Common myeloid progenitor, CD34-positive (primary cell): ENCODE measurements at places on chromosomes 6 and 20.

DNA sequence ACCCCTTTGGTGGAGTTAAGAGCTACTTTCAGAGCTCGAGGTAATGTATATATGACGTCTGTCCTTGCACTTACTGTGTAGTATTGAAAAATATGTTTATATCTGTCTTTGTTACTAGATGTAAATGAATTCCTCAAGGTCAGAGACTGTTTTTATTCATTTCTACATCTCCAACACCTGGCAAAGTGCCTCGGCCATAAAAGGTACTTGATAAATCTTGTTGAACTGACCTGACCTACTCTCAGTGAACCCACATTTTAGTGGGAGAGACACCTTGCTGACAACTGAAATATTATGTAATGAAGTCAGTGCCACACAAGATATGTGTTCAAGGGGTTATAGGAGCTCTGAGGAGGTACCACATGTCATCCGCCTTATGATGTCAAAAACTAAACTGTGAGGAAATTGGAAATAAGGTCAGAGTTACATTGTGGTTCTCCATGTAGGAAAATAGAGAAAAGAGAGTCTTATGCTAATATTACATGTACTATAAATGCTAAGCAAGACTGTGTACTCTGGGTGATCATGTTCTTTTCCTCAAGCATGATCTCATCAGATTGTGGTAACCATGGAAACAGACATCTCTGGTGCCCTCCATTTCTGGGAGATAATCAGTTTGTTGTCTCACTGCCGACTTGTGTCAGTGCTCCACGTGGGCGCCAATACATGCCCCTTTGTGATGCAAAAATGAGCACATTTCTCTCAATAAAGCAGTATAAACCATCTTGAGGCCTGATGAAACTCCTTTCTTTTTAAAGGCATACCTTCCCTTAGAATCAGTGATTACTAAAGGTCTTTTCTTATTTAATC, 5.7 kb upstream of the TMEM30A start:
- H3K36me3 ChIP-seq: no peaks in the 10 kb centered on the region
- no peaks in the 10 kb centered on the region for H3K27me3 ChIP-seq
- H3K27ac ChIP-seq: no peak overlapping the region
- H3K4me1 ChIP-seq: peaks cover 5% of the 10 kb centered on the region

DNA sequence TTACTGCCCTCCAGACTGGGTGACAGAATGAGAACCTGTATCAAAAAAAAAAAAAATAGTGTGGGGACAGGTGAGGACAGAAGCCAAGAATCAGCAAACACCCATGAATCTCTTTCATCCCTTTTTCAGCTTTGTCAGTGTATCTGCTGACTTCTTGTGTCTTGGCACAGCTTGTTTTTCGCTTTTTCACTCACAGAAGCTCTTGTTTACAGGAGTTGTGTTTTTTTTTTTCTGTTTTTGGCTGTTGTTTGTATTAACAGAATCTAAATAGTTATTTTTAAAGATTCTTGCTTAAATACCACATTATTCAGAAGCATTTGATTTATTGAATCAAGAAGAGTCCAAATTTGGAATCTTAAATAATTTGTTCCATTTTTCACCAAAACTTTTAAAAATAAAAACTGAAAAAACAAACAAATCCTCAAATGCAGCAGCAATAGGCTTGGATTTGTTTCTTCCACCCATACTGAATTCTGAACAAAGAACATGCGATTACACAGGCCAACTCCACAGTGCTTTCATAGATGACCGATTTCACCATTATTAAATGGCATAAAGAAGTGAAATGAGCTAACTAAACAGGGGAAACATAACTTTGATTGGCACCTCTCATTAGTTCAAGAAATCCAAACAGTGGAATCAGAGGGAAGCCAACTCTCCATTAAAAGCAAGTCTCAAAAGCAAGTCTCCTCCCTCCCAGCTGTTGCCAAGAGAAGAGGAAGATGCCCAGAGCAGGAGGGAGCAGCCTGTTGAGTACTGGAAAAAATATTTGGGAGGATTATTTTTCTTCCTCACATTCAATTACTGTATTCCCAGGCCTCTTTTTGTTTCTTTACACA, 27.2 kb upstream of the GPR63 start:
- peaks cover 2% of the 10 kb centered on the region for H3K27me3 ChIP-seq
- H3K4me3 ChIP-seq: no peak overlapping the region
- H3K36me3 ChIP-seq: no peaks in the 10 kb centered on the region
- no peak for DNase-seq

- no peak for DNase-seq
- H3K36me3 ChIP-seq: no peaks in the 10 kb centered on the region
- H3K27me3 ChIP-seq: no peaks in the 10 kb centered on the region
- no peaks in the 10 kb centered on the region for H3K4me1 ChIP-seq
These were observed 45.4 kb upstream of the AGPAT4 start for GRCh38 chr6:161319231-161319630.

- peaks cover 4% of the 10 kb centered on the region for H3K4me1 ChIP-seq
- H3K27ac ChIP-seq: no peak overlapping the region
- H3K36me3 ChIP-seq: no peaks in the 10 kb centered on the region
- no peaks in the 10 kb centered on the region for H3K27me3 ChIP-seq
- no peak for DNase-seq
These were observed 77.6 kb downstream of the RIN2 start for GRCh38 chr20:19835533-19836222.

DNA sequence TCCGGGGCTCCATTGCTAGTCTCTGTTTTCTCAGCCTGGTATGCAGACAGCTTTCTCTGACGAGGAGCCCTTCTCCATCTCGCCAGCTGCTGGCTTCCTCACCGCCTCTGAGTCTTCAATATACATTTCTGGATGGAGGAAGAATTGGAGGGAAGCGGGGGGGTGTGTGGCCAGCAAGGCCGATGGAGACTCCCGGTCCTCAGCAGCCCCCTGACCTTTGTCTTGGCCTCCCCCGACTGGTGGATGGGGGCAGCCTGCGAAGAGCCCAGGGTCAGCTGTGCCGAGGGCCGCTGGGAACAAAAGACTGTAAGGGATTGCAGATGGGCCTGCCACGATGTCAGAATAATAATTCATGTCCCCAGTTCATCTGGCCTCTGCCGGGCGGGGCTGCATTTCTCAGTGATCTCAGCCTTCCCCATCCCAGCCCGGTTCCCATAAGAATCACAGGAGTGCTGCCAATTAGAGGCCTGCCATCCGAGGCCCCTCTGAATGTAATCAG, 54.3 kb upstream of the STX16 start:
- no peak overlapping the region for H3K4me3 ChIP-seq
- H3K27ac ChIP-seq: no peak overlapping the region
- no peaks in the 10 kb centered on the region for H3K36me3 ChIP-seq
- peaks cover 20% of the 10 kb centered on the region for H3K27me3 ChIP-seq
- H3K4me1 ChIP-seq: no peaks in the 10 kb centered on the region

DNA sequence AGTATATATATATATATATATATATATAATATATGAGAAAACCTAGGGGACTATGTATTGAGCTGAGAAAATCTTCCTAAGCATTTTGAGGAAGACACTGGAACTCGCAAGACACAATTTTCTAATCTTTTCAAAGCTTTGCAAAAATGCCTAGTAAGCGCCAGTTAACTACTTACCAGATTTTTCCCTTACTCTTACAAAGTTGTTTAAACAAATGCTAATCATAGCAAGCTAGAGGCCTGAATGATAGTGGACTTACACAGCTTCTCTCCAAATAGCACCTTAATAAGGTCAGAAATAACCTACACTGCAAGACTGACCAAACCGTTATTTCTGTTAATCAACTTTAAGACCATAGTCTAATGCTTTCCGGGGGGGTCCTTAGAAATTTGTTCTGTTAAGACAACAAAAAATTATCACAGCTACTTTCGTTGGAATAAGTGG, 56.1 kb upstream of the HFE start:
- H3K4me3 ChIP-seq: peak overlapping the region; percentile 75
- no peak for DNase-seq
- peak overlapping the region; percentile 17 for H3K27ac ChIP-seq
- H3K36me3 ChIP-seq: no peaks in the 10 kb centered on the region

DNA sequence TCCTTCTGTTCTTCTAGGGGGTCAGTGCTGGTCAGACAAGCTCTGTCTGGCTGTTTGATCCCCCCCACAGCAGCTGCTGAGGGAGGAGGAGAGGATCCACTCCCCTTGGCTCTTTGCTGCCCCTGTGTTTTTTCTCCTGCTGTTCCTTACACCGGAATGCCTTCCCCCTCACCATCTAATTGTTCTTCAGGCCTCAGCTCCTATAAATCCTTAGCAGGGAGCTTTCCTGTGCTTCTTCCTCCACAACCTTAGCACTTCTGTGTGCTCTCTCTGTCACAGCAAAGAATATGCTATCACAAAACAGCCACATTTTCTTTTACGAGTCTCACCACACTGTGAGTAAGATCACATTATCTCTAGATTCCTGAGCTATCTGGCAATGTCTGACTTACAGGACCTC, 196.6 kb downstream of the OTOR start:
- H3K27me3 ChIP-seq: no peaks in the 10 kb centered on the region
- no peak overlapping the region for H3K27ac ChIP-seq
- no peak for DNase-seq
- H3K4me3 ChIP-seq: no peak overlapping the region

GRCh38 chr6:87200469-87201175, 45.3 kb downstream of the ZNF292 start:
- H3K4me1 ChIP-seq: no peaks in the 10 kb centered on the region
- H3K27me3 ChIP-seq: no peaks in the 10 kb centered on the region
- H3K4me3 ChIP-seq: no peak overlapping the region
- H3K36me3 ChIP-seq: peaks cover 5% of the 10 kb centered on the region
- no peak overlapping the region for H3K27ac ChIP-seq

DNA sequence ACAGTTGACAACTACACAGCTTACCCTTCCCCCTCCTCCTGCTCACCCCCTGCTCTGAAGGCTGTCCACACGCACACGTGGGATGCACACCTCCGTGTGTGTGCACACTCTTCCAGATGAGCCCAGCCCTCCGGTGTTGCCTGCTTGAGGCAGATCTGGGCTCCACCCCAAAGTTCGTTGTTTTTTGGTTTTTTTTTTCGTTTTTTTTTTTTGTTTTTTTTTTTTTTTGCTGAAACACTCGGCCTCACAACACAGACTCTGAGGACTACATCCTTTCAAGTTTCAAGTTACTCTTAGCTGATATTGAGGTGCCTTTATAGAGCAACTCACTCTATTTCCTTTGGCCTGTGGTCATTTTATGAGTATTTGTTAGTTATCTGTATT, 88.2 kb downstream of the RREB1 start:
- no peak for DNase-seq
- H3K4me3 ChIP-seq: no peak overlapping the region
- H3K27me3 ChIP-seq: no peaks in the 10 kb centered on the region
- peaks cover 19% of the 10 kb centered on the region for H3K36me3 ChIP-seq
- H3K27ac ChIP-seq: no peak overlapping the region

- peaks cover 27% of the 10 kb centered on the region for H3K4me1 ChIP-seq
- no peak overlapping the region for H3K27ac ChIP-seq
- no peak overlapping the region for H3K4me3 ChIP-seq
These were observed 27.7 kb upstream of the PTPN1 start for GRCh38 chr20:50482396-50482981.

GRCh38 chr20:59737073-59737666, 132.8 kb downstream of the PHACTR3 start:
- H3K4me1 ChIP-seq: no peaks in the 10 kb centered on the region
- peaks cover 31% of the 10 kb centered on the region for H3K27me3 ChIP-seq
- H3K4me3 ChIP-seq: no peak overlapping the region
- DNase-seq: no peak

DNA sequence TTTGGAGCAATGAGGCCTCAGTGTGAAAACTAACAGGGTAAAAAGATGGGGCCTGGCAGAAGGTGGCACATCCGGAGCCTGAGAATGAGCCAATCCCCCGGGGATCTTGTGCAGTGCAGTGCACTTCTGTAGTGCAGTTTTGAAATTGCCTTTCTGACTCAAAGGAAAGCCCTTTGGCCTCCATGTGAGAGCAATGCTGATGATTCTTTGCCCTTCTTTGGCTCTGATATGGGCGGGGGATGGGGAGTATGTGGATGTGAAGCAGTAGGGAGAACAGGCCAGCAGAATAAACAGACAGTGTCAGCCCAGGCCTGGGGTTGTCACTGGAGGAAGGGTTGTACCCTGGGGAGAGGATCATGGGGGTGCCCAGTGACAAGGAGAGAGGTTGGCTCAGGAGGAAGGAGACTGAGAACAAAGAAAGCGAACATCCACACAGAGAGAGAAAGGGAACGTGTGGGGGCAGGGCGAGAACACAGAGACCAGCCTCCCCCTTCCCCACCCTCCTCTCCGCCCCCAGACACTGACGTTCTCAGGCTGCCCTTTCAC, 351.2 kb downstream of the CDC5L start:
- H3K27me3 ChIP-seq: no peaks in the 10 kb centered on the region
- no peaks in the 10 kb centered on the region for H3K4me1 ChIP-seq
- no peak for DNase-seq
- H3K36me3 ChIP-seq: no peaks in the 10 kb centered on the region
- no peak overlapping the region for H3K4me3 ChIP-seq

DNA sequence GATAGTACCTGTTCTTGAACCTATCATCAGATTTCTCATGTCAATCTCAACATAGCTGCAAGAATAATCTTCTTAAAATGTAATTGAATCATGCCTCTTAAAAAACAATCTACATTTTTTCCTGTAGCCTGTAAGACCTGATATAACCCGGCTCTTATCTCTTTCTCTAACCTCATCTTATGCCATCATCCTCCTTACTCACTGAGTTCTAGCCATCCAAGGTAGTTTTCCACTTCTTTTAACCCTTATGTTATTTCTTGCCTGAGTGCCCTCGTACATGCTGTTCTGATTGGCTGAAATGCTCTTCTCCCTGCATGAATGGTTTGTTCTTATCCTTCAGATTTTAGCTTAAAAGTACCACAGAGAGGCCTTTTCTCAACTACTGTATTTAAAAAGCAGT, 16.4 kb downstream of the SLC17A5 start:
- peaks cover 6% of the 10 kb centered on the region for H3K36me3 ChIP-seq
- H3K4me3 ChIP-seq: no peak overlapping the region
- no peaks in the 10 kb centered on the region for H3K4me1 ChIP-seq
- H3K27me3 ChIP-seq: no peaks in the 10 kb centered on the region
- DNase-seq: no peak

- no peaks in the 10 kb centered on the region for H3K4me1 ChIP-seq
- no peak overlapping the region for H3K4me3 ChIP-seq
- H3K36me3 ChIP-seq: no peaks in the 10 kb centered on the region
- no peak overlapping the region for H3K27ac ChIP-seq
These were observed 10.7 kb downstream of the TBXT start for GRCh38 chr6:166156942-166157341.

- H3K4me3 ChIP-seq: no peak overlapping the region
- no peak for DNase-seq
- H3K27me3 ChIP-seq: no peaks in the 10 kb centered on the region
- H3K4me1 ChIP-seq: peaks cover 13% of the 10 kb centered on the region
- no peak overlapping the region for H3K27ac ChIP-seq
- H3K36me3 ChIP-seq: peaks cover 53% of the 10 kb centered on the region
These were observed 5.4 kb downstream of the NELFCD start for GRCh38 chr20:58986286-58986967.

- H3K27me3 ChIP-seq: no peaks in the 10 kb centered on the region
- no peak overlapping the region for H3K4me3 ChIP-seq
- peaks cover 82% of the 10 kb centered on the region for H3K36me3 ChIP-seq
- no peak overlapping the region for H3K27ac ChIP-seq
- no peaks in the 10 kb centered on the region for H3K4me1 ChIP-seq
These were observed 26.2 kb downstream of the CCDC167 start for GRCh38 chr6:37473364-37474095.
